NCI-H2081 treated with DMSO at 0.1 percent for 48 hours (cell line): ENCODE measurements at places on chromosomes 2 and 18.

DNA sequence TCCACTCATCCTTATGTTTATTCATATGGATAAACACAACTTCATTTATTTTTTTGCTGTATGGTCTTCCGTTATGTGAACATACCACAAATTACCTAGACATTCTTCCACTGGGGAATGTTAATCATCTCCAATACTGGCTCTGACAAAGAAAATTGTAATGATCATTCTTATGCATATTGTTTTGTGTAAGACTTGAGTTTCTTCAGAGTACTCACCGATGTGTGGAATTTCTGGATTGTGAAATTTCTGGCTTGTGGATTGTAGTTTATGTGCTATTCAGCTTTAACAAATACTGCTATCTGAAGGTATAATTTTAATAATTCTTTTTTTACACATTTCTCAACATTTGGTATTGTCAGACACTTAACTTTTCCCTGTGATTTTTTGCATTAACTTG lies 212.2 kb upstream of the THUMPD2 start:
- DNase-seq: no peak

- no peak for DNase-seq
Measured at GRCh38 chr18:3345452-3345851, 83.5 kb downstream of the MYL12B start.

GRCh38 chr2:4884117-4884571 lies 808.0 kb upstream of the SOX11 start:
- no peak for DNase-seq

DNA sequence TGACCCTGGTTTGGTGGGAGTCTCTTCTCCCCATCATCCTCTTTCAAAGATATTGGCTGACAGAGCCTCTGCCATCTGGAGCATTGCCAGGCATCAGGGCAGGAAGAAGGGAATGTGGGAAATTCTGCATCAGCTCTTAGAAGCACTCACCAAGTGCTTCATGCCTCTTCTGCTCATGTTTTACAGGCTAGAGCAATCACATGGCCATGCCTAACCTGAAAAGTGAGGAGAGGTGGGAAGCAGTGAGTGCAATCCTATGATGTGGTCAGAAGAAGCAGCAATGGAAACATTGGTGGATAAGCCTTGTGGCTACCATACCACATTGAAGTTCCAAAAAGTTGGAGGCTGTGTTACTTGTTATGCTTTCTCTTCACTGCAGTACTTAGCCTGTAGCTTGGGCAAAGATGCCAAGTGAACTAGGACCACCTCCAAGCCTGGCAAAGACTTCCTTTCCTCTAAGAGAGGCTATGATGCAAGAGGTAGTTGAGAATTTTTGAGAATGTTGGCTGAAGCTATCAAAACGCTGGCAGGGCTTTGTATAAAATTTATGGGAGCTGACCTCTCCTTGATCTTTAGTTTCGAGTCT lies 64.1 kb downstream of the BCL2L11 start:
- DNase-seq: no peak

DNA sequence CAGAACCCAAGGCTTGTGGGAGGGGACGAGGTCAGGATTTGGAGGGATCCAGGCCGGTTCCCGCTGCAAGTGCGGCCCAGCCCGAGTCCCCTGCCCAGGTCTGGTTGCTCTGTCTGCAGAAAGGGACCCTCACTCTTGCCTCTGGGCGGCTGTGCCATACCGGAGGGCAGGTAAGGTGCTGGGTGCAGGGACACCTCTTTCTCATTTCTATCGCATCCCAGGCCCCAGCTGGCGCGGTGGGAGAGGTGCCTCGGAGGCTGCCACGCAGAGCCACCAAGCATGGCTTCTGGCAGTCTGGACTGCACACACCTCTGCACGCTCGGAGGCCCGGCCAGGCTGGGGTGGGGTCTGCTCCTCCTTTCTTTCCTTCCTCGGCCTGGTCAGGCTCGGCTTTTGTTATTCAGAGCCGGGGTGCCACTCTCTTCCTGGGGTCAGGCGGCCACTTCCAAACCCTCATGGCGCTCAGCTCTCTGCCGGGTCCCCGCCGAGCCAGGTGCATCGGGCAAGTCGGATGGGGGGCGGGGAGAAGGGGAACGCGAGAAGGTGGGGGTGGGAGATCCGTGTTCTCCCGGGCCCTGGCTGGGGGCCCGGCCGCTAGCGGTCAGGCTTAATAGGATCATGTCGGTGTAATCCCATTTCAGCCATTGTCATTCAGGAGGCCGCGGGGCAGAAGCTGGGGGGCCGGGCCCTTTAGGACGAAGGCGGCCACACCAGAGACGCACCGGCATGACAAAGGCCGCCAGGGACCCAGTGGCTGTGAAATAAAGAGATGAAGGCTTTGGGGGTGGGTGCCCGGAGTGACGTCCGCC lies 9.0 kb downstream of the GBX2 start:
- no peak for DNase-seq

GRCh38 chr2:67574230-67574629 lies 177.1 kb downstream of the ETAA1 start:
- DNase-seq: no peak

DNA sequence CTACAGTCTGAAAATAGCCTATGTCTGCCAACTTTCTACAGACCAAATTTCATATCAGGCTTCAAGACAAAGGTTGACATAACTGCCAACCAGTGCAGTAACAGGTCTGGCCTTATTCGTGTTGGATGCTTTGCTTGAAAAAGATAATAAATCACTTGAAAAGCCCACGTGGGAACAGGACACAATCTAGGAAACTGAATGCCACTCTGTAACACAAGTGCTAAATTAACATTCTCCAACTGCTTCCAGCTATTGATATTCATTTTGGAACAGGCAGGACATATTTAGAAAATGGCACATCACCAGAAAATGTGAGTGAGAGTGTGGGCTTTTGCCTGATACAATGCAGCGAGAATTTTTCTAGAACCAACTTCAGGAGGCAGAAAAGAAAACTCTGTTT lies 165.9 kb upstream of the CCDC150 start:
- DNase-seq: no peak

- no peak for DNase-seq
Measured at GRCh38 chr2:146544701-146545100, 1300.1 kb upstream of the ACVR2A start.

DNA sequence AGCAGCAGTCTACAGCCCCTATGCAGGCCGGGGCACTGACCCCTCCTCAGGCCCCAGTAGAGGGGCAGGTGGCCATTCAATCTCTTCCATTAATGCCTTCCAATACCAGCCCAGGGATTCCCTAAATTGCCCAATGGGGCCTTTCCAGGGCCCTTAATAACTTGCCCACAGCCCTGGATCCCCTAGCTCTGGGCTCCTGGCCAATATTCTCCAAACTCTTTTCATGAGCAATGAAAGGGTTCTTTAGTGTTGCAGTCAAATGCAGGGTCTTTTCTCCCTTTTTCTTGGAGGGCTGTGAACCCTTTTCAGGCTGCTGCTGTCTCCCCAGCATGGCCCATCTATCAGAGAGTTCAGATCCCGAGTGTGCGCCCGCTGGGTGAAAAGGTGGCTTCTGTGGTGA lies 41.3 kb upstream of the SLC1A4 start:
- no peak for DNase-seq

- no peak for DNase-seq
Measured at GRCh38 chr2:180573951-180574350, 406.5 kb upstream of the UBE2E3 start.

DNA sequence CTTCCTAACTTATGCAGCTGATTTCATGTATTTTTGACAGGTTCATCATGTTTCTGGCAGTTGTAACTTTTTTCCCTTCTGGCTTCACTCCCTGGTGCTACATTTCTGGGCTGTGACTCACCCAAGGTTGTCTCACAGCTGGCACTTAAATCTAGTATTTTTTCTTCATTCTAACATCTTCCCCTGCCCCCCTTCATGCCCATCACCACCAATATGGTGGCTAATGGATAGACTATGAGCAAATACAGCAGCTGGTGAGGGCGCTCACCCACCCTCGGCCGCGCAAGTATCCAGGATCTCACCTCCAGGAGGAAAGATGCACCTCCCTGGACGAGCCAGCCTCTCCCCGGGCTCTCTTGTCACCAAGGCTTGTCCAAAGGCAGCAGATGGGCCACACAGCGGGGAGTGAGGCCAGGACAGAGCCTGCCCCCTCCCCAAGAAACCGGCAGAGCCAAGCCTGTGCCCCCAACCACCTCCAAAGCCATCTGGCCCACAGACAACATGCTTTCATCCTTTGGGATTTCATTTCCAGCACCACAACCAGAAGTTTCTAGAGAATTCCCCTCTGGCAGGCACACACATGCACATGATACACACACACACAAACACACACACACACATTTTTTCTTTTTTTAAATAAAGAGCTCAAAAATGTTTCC lies 39.1 kb downstream of the ATOH8 start:
- no peak for DNase-seq

DNA sequence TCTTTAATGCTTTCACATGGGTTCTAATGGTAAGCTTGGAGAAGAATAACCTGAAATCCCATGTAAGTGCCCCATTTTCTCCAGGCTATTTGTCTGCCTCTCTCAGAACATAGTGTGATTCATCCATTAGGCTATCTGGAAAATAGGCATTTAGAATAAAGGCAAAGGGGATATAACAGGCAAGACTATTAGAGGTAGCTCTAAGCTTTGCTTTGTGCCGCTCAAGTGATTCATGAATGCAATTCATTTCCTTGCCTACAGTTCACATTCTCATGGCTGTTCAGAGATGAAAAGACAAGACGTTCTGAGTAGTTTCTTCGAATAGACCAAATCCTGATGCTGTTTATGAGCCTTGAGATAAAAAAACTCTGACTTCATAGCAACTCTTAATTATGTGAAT lies 101.7 kb downstream of the ANKRD44 start:
- DNase-seq: no peak

DNA sequence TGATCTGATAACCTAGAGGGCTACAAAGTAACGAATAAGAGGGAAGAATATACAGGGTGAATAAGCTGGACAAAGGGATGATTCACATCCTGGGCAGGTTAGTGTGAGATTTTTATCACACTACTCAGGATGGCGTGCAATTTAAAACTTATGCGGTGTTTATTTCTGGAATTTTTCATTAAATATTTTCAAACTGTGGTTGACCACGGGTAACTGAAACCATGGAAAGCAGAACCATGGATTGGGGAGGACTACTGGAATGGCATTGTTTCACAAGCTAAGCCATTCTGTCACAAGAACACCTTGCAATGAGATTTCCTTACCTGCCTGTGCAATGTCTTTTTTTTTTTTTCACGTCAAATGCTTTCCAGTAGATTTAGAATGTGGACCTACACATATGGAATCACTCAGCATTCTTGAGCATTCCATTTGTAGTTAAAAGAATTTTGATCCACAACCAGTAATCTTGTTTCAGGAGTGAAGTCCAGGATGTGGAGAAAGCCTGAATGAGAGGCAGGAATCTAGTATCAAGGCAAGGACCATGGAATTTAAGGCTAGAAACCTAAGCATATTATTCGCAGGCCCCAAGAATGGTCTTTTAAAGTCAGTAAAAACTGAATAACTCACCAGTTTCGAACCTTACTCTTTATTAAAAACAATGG lies 8.0 kb upstream of the CDK15 start:
- DNase-seq: no peak

DNA sequence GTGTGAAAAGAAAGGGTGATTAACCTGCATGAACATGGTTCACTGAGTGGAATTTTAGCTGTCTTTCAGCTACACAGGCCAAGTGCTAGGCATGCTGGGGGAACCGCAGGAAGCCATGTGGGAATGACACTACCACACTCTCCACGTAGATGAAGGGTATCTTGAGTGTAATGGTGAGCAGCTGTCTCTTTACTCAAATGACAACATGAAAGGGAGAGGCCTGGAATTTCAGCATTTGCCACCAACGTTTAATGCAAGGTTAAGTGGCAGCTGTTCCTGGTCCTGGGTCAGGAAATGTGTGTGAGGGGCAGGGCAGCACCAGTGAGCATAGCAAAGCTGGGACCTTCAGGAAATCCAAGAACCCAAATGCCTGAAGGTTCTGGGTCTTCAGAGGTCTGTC lies 588.4 kb downstream of the SLC4A3 start:
- no peak for DNase-seq

DNA sequence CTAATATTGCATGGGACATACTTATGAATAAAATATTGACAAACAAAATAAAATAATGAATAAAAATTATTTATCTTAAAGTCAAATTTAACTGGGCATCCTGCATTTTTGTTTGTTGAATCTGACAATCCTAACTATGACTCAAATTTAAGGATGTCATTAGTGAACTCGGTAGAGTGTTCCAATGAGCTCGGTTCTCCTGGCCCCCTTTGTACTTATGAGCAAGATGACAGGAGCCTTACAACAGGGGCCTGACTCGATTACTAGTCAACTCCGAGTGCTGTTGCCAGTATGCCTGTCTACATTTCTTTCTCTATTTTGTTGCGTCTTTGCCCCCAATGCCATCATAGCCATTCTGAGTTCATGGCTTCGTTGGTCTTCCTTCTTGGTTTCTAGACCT lies 40.3 kb downstream of the HRH4 start:
- no peak for DNase-seq

- no peak for DNase-seq
Measured at GRCh38 chr2:113200236-113200635, 26.5 kb downstream of the PSD4 start.

DNA sequence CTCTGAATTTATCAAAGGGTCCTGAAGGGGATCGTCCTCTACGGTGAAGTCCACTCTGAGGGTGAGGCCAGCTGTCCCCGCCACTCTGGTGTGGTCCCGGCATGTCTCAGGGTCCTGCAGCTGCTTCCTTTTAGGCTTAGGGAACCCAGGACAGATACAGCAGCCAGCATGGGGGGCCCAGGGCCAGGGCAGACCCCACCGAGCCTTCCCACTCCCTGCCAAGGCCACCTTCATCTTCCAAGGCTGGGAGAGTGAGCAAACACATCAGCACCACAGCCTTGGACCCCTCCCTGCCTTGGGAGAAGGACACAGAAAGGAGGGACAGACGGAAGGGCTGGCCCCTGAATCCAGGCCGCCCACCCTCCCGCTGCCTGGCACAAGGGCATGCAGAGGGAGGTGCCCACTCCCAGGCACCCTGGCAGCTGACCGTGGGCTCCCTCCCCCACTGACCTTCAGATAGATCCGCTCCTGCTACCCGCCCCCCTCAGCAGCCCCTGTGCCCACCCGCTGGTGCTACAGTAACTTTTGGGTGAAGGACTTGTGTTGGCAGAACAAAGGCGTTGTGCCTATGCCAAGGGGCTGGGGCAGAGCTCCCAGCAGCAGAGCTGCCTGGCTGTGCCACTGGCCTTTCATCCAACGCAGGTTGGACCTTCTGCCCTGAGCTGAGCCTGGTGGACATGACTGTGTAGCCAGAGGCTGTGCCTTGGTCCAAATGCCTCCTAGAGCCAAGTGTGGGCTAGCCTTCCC lies 7.6 kb downstream of the CYP26B1 start:
- DNase-seq: no peak

DNA sequence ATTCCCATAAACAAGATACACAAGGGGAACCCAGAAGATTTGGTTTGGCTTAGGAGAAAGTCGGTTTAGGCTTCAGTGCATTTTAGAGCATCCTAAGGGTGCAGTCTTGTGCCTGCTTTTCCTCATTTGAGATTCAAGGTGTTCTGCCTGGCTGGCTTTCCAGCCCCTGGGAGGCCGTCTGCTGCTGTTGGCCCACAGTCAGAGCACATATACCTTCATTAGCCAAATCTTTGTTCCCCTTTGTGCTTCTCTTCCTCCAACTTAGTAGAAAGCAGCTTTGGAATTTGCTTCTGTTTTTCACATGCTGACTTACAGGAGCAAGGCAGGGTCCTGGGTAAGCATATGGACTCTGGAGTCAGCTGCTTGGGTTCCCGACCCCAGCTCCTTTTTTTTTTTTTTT lies 477.1 kb upstream of the TCF4 start:
- DNase-seq: no peak

- DNase-seq: no peak
Measured at GRCh38 chr2:49770919-49771318, 616.6 kb upstream of the FSHR start.

- DNase-seq: no peak
Measured at GRCh38 chr2:30234180-30234971, 3.0 kb downstream of the LBH start.
